Prostate gland (tissue), 2 donors: ENCODE measurements at places on chromosomes 6 and 20. TPM values are rescaled to one million over a fixed set of nuclear protein-coding genes. Genes with fewer than 3 reads are reported as not detected.
A peak's percentile ranks its signal among the peaks of the same experiment; 100 is the strongest.

DNA sequence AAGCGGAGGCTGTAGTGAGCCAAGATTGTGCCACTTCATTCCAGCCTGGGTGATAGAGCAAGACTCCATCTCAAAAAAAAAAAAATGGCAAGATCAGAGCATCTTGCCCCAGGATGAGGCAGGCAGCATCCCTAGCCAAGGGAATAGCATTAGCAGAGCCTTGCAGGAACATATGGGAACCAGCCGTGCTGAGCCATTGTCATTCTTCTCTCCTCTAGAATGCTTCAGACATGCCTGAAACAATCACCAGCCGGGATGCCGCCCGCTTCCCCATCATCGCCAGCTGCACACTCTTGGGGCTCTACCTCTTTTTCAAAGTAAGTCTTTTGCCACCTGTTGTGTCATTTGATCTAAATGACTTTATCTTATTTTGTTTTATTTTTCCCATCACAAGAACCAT, 13.0 kb downstream of the HM13 start:
- DNase-seq = no peak

DNA sequence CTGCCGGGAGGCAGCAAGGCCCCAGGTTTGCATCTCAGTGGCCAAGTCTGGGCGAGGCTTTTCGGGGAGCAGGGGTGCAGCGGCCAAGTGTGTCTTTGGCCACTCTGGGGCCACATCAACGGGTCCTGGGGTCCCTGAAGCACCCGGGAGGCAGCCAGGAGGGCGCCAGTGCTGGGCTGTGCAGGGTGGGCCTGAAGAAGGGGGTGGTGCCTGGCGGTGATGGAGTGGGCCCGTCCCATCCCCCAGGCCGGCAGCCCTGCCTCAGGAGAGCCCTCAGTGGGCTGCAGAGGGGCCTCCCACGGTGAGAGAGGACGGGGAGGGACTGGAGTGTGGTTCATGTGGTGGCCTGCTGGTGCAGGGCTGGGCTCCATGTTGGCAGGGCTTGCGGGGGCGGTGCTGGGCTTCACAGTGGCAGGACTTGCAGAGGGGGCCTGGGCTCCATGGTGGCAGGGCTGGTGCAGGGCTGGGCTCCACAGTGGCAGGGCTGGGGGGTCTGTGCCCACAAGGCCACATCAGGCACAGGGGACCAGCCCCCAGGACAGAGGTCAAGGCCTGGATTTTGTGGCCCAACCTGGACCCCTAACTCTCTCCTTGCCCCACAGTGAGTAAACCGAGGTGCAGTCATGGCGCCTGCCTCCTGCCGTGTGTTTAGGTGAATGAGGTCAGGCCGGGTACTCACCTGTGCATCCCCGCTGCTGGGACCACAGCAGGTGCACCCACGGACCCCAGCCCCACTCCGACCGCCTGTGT, 10.5 kb upstream of the BHLHE23 start:
- no peak for DNase-seq

The KIF13A gene
- total RNA-seq = 36.8 TPM

- DNase-seq = no peak
Observed at GRCh38 chr6:134884752-134885151, 65.1 kb downstream of the ALDH8A1 start.

The CD109 gene
- total RNA-seq = 8.1 TPM

DNA sequence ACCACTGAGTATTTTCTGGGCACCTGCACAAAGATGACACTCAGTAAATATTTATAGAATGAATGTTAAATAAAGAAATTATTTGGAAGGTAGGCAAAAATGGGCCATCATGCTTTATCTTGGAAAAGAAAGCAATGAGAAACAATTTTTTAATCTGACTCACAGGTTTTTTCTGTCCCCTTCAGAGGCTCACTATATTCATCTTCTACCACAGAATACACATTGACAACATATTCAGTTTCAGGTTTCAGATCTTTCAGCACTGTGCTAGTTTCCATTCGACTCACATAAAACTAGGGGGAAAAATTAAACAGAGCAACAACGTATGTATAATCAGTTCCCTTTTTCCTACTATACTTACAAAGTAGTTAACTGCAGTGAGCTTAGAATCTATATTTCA, 58.3 kb downstream of the COL12A1 start:
- no peak for DNase-seq

GRCh38 chr6:42453654-42454427, 2.1 kb upstream of the TRERF1 start:
- peak; percentile 37 for DNase-seq

DNA sequence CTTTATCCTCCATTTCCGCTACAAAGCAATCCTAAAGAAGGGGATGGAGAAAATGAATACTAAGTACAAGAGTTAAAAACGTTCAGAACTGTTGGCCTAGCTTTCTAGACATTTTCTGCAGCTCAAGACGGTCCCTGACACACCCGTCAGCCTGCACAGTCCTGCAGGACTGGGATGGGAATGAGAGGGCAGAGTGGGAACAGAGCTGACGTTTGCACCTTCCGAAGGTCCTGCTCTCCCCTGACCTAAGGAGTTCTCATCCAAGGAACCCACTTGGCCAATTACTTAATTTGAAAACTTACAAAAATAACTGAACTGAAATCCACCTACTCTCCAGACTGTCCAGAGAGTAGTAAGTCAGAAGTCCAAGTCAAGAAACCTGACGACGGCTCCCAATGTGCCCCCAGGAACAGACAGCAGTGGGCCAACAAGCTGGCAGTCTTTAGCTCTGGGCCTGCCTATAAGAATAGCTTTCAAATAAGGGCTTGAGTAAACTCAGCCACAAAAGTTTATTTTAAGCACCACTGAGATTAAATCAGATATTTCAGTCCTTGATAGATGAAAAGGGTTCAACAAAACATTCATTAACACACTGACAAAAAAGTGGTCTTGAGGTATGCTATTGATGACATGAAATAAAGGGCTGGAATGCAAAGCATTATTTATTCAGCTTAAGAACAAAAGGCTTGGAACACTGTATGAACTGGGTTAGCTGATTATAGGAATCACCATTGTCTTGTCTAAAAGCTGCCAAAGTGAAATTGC, 76.8 kb downstream of the CNKSR3 start:
- no peak for DNase-seq

DNA sequence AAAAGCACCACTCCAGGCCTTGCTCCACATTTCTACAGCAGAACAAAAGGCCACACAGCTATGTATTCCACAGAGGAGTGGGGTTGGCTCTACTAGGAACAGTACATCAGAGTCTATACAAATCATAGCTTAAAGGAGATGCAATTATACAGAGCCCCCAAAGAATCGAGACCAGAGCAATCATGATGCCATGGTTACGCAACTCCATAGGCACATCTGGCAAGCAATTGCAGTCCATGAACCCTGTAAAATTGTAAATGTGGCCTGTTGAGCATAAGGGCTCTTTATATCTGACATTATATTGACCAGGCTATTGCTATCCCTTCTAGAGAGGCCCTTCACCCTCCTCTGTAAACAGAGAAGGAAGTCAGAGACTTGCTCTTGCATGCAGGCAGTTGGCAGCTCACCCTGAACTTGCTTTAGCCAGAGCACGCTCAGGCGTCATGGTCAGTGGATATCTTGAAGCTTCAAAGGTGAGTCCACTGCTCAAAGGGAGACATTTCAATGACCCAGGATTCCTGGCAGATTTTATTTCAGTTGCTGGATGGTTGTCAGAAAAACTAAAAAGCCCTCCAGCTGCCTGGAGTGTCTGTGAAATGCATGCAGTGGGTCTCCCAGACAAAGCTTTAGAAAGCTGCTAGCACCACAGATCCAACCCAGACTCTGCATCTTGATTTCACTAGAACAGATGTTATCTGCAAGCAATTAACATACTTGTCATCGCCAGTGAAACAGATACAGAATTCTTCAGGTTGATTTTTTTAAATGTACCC, 357.2 kb downstream of the CENPW start:
- no peak for DNase-seq

- no peak for DNase-seq
Observed at GRCh38 chr20:43032459-43032858, 157.2 kb downstream of the PTPRT start.

- DNase-seq = no peak
Observed at GRCh38 chr6:30267423-30267822, 54.2 kb upstream of the TRIM26 start.

The LPA gene
- 0.85 TPM for total RNA-seq

DNA sequence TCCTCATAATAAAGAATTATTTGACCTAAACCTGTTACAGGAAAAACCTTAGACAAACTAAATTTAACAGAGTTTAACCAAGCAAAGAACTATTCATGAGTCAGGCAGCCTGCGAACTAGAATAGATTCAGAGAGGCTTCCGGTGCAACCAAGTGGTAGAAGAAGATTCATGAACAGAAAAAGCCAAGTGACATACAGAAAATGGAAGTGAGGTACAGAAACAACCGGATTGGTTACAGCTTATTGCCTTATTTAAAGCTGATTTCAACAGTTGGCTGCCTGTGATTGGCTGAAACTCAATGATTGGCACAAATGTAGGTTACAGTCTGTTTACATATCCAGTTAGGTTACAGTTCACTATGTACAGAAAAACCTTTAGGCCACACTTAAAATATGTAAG, 10.1 kb downstream of the PPP1R3G start:
- no peak for DNase-seq

- no peak for DNase-seq
Observed at GRCh38 chr6:88179692-88180091, 13.5 kb upstream of the CNR1 start.

The CRIP3 gene
- 0.55 TPM for total RNA-seq

DNA sequence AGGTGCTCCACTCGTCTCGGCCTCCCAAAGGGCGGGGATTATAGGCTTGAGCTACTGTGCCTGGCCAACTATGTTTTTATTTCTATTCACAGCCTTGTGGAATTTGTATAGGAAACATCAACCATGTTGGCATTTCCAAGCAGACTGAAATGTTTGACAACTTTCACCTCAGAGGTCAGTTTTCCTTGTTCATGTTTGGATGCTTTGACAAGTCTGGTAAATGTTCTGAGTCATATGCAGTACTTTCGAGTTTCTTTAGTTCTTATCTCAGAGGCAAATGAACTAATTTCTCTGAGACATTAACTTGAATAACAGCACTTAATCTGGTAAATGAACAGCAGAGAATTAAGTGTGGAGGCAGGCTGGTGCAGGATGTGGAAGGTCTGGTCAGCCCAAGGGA, 373.4 kb upstream of the SYNCRIP start:
- DNase-seq = no peak

The PRPH2 gene
- 3.3 TPM for total RNA-seq

DNA sequence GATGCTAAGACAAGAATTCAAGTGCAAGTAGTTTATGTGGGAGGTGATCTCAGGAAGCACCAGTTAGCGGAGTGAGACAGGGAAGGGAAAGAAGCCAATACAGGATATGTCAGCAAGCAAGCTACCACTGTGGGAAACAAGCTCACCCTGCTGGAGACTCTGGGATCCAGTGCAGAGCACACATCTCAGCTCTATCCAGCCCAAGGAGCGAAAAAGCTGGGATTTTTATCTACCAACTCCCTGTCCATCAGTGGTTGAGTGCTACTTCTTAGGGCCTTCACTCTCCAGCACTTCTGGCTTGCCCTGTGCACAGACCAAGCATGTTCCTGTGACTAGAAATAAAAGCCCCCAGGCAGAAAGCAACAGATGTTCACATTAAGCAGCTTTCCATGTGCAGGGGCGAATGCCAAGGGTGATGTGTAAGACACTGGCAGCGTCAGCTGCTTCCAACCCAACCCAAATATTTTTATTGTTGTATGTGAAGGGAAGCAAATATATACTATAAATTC, 10.8 kb upstream of the RNF24 start:
- peak; percentile 36 for DNase-seq

- no peak for DNase-seq
Observed at GRCh38 chr6:119915971-119916370, 566.4 kb upstream of the MAN1A1 start.

GRCh38 chr20:1336699-1337367, 7.9 kb upstream of the SDCBP2 start:
- peak; percentile 68 for DNase-seq

- no peak for DNase-seq
Observed at GRCh38 chr6:25630508-25631278, 21.3 kb upstream of the SCGN start.

The COL20A1 gene
- total RNA-seq = 7.1 TPM

The FGD2 gene
- 17.9 TPM for total RNA-seq

DNA sequence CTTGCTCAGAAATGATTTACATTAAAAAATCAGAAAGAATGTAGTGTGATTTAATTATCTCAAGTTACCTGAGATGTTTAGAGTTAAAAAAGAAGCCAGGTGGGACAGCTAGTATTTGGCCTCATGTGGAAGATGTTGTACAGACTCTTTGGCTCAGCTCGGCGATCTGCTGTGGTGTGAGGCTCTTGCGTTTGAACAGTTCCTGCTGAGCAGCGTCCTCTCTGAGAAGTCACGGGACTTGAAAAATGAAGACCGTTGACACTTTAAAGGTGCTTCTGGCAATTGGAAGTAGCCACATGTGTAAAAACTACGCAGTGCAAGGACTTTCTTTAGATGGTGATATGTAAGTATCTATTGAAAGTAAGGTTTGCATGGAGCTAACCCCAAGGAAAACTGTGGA, 169.0 kb downstream of the BACH2 start:
- no peak for DNase-seq

GRCh38 chr6:75091467-75092190, 114.2 kb downstream of the COL12A1 start:
- DNase-seq = no peak

The CFB gene
- 48.6 TPM for total RNA-seq

GRCh38 chr20:37729452-37729851, 35.6 kb downstream of the CTNNBL1 start:
- no peak for DNase-seq

GRCh38 chr6:52352239-52353018, 9.5 kb upstream of the PAQR8 start:
- peak; percentile 63 for DNase-seq

GRCh38 chr6:164106345-164106769, 691.8 kb downstream of the QKI start:
- DNase-seq = no peak

DNA sequence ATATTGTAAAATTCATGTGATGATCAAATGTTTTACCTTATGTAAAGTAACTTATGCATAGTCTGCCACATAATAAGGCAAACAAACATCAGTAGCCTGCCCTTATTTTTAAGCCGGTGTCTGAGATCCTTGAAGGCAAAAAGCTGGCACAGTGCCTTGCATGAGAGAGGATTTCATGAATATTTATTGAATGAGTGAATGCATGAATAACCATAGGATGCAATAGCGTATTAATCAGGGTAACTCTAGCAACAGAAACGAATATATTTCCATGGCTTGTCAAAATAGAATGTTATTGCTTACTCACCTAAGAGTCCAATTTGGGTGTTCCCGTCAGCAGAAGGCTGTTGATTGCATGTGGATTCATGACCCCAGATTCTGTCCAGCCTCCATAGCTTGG, 34.9 kb downstream of the BTBD3 start:
- no peak for DNase-seq

GRCh38 chr6:112396221-112396620, 49.1 kb downstream of the RFPL4B start:
- no peak for DNase-seq

The ELOVL4 gene
- total RNA-seq = 5.8 TPM

The BMP7 gene
- 10.5 TPM for total RNA-seq

The RPL10A gene
- total RNA-seq = 897 TPM

DNA sequence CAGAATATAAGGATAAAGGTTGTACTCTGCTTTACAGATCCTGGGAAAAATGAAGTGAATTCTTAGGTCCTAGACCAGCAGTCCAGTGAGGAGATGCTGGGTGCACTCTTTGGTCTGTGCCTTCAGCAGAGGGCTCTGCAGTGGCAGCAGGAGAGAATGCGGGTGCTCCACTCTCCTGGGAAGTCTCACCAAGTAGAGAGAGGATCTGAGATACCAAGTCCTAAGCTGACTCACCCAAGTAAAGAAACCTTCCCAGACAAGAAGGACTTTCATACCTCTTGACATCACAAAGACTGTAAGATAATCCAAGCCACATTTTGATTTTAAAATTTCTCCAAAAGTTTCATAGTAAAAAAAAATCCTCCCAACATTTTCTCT, 116.9 kb upstream of the EMILIN3 start:
- DNase-seq = no peak
